HCT116 (cell line): ENCODE measurements at places on chromosomes 12 and 14.
A peak's percentile ranks its signal among the peaks of the same experiment; 100 is the strongest.

- no peak for DNase-seq
Measured at GRCh38 chr12:39205969-39206368, 237.0 kb downstream of the KIF21A start.

DNA sequence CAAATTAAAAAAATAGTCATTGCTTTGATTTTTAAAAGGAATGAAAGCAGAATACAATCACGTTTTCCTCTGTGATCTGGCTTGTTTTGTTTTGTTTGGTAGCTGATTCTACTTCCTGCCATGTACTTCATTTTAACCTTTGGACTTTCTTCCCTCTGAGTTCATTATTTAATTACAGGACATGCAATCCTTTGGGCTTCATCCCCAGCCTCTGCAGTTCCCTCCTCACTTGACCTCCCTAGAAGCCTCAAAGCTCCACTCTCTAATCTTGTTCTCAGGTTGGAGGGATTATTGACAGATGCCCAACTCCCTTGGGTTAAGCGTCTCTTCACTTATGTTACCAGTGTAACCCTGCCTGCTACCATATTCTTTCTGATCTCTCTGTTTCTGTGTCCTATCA, 967.9 kb upstream of the SEL1L start:
- no peak for DNase-seq

DNA sequence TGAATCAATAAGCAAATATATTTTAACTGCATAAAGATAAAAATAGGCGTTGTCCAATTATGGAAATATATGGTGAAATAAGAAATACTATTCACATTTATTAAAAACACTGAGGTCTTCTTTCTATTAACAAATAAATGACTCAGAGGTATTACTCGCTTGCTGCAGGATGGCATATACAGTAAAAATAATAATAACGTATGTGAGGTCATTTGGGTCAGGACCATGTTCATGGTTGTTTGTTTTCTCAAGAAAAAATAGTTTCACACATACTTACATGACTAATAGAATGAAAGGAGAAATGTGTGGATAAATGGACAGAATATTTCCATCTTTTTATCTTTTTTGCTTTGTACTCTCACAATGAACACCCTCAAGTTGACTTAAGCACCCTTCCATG, 46.5 kb upstream of the RTL1 start:
- DNase-seq = no peak

GRCh38 chr14:21978184-21978998, 304.8 kb upstream of the OR4E1 start:
- DNase-seq = peak; percentile 16

GRCh38 chr12:124150168-124150567, 144.7 kb upstream of the RFLNA start:
- DNase-seq = no peak

- no peak for DNase-seq
Measured at GRCh38 chr12:26196421-26196716, 996 bp downstream of the SSPN start.

DNA sequence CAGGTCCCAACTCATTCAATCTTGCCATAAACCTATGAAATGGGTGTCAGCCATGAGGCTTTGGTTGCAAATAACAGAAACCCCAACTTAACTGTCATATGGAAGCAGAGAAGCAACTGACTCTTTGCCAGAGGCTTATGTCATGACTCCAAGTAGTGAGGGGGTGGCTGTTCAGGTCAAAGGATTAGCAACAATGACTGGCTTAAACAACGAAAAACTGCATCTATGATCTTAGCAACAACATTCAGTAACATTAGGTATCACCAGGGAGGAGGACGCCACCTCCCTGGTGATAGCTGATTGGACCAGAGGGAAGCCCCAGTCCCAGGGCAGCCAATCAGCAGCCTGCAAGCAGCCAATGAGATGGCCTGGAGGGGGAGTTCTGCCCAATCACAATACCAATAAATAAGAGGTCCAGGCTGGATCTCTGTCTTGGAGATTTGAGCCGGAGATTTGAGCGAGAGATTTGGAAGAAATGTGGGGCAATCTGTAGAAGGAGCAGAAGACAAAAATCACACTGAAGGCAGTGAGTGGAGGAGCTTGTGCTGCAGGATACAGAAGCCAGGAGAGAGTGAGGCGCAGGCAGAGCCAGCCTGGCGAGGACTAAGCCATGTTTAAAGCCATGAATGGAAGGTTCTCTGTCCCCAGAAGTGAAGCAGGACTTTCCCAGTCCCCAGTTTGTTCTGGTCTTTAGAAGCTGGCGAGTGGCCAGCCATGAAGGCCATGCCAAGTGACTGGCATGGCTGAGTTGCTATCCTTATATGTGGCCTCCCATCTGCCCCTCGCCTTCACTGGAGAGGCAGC, 93.3 kb downstream of the CALM1 start:
- no peak for DNase-seq

DNA sequence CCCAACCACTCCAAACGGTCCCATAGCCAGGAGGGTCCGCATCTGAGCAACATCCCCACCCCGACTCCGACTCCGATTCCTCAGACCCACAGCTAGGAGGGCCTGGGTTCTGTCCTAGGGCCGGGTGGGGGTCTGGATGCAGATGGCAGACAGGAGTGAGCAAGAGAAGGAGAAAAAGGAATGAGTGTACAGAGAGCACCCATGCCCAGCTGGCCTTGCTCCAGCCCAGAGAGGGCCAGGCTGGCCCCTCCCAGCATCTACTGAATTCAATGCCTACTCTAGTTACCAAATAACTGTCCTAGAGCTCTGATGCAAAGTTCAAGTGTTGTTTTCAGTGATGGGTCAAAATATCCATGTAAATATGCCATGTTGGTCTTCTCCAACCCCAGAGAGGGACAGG, 40.8 kb downstream of the VDR start:
- DNase-seq = no peak

DNA sequence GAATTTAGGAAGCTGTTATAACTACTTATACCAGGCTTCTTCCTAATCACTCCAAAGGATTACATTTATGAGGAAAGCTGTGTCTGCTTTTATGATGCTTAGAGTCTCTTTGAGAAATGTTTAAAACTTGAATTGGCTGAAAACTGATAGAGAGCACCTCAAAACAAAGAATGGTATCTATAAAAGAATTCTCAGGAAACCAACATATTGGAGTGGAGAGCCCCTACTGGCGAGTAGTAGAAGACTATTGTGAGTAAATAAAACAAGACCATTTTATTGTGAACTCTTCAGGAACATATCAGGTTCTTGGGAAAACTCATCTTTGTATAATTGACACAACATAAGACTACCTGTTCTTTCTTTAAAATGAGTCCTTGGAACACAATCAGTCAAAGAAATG, 578.6 kb downstream of the RERGL start:
- no peak for DNase-seq

- no peak for DNase-seq
Measured at GRCh38 chr12:112238441-112238840, 113.1 kb downstream of the TRAFD1 start.

DNA sequence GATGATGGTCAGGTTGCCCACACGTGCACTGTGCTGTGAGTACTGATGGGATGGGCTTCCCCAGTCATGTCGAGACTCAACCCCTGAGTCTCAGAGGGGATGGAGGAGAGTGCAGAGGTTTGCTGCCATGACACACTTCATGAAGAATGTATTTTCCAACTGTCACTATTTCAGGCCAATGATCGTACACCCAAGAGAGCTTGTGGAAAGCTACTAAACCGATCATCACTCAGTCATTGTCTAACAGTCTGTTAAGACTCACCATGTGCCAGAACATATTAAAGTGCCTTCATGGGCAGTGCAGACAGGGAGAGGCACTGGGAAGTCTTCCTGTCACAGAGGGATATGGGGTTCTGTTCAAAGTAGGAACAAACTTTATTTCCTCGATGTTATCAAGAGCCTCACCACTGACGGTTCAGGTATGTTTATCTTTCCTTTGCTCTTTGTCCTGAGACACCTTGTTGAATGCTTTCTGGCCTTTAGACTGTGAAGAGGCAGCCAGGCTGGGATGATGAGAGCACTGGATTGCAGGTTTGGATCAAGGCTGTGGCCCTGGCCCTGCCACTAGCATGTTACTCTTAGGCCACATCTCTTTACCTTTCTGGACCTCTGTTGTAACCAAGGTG, 41.6 kb upstream of the NTF3 start:
- DNase-seq = no peak

- DNase-seq = no peak
Measured at GRCh38 chr14:59032826-59033225, 155.6 kb upstream of the DAAM1 start.

GRCh38 chr14:103503296-103503695, 19.3 kb downstream of the CKB start:
- no peak for DNase-seq

DNA sequence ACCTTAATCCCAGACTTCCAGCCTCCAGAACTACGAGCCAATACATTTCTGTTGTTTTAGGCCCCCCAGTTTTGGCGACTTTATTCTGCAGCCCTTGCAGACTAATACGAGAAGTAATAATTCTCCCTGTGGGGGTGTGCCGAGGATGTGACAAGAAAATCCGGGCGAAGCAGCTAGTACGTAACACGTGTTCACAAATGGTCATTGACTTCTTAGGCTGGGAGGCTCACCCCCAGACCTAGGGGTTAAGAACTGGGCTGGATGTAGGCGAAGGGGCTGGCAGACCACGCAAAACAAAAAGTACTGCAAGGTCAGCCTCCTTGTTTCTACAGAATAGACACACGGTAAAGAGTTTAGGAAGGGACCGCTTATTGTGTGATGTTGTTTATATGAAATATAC, 69.8 kb upstream of the ESRRB start:
- DNase-seq = no peak

GRCh38 chr14:34254031-34254430, 208.0 kb downstream of the SPTSSA start:
- no peak for DNase-seq

- no peak for DNase-seq
Measured at GRCh38 chr14:64856529-64857445, 22.9 kb downstream of the SPTB start.

DNA sequence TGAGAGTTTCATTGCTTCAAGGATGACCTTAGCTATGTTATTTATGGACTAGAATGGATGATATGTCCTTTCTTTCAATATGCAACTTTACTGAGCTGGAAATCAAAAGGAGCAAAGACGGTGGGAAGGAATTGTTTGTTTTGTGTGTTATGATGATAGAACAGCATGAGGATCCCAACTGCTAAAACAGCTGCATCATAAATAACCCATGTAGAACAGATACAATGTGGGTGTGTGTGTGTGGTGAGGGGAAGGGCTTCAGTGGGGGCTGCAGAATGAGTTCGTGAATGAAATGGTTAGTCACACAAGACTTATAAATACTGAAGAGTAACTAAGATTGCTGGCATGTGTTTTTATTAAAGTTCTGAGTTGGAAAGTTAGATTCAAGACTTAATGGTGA, 80.1 kb downstream of the DACT1 start:
- no peak for DNase-seq

DNA sequence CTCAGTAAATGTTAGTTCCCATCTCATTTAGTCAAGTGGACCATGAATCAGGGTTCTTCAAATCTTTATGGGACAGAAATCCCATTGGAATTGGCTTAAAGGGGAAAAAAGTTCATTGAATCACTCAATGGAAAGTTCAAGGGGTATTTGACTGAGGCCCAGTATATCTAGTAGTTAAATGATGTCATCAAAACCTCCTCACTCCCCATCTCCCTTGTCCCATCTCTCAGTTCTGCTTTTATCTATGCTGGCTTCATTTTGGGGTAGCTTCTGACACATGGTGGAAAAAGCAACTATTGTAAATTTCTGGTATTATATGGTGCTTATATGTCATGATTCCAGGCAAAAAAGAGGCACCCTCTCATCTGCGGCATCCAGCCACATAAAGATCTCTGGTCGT, 51.9 kb downstream of the DAAM1 start:
- DNase-seq = no peak

GRCh38 chr12:110790301-110790700, 47.6 kb upstream of the PPP1CC start:
- DNase-seq = no peak

GRCh38 chr12:105257321-105257728, 21.4 kb upstream of the APPL2 start:
- no peak for DNase-seq

- DNase-seq = no peak
Measured at GRCh38 chr14:89736881-89737280, 217.6 kb downstream of the EFCAB11 start.

GRCh38 chr12:50211392-50212070, 44.4 kb upstream of the CERS5 start:
- no peak for DNase-seq

DNA sequence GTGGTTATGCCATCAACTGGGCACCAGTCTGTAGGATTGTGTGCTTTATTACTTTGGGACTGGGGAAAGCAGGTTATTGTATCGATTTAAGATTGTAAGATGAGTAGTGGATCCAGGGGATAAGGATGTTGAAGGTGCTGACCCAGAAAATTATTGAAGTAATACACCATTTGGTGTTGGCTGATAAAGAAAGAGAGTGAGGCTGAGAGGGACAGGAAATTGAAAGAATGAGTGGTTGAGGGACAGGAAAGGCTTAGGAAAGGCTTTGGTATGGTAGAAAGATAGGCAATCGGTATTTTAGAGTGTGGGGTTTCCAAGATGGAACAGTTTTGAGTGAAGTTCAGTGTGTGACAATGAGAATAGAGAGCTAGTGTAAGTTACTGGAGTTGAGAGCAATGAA, 12.3 kb downstream of the PPHLN1 start:
- no peak for DNase-seq

GRCh38 chr12:115886666-115887065, 390.8 kb downstream of the MED13L start:
- no peak for DNase-seq

DNA sequence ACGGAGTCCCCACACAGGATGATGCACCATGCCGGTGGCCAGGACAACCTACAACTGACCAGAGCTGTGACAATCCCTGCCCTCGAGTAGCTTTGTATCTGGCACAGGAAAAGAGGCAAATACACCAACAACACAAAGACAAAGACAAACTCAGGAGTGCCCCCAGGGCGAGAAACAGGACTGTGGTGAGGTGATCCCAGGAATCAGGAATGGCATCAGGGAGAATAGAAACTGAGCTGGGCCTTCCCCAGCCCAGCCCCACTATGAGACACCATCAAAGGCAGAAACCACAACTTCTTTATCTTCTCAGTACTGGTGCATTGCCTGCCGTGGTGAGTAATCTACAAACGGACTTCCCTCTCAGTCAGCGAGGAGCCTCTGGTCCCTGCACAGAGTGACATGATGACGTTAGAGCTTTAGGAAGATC, 157.7 kb downstream of the TTC7B start:
- DNase-seq = no peak

GRCh38 chr12:18591473-18591872, 146.3 kb downstream of the PLCZ1 start:
- no peak for DNase-seq

GRCh38 chr14:23464700-23465099, 4.8 kb upstream of the NGDN start:
- DNase-seq = no peak

- no peak for DNase-seq
Measured at GRCh38 chr14:65069874-65070413, 32.4 kb downstream of the MAX start.
